ENCODE measurements at places on chromosomes 7 and 10. TPM values are rescaled to one million over a fixed set of nuclear protein-coding genes. Genes with fewer than 3 reads are reported as not detected.

The INMT gene
- total RNA-seq = 0.09 TPM

GRCh38 chr7:71220210-71220695 lies 88.3 kb downstream of the GALNT17 start:
- no peak for DNase-seq

- DNase-seq = no peak
Measured at GRCh38 chr10:11208908-11209829, 191.5 kb downstream of the CELF2 start.

The EPO gene
- total RNA-seq = not detected

- peak; percentile 53 for DNase-seq
Measured at GRCh38 chr7:80614851-80615271, 23.6 kb upstream of the CD36 start.

- no peak for DNase-seq
Measured at GRCh38 chr10:76733441-76733936, 904.1 kb downstream of the KCNMA1 start.

GRCh38 chr10:30697806-30698205 lies 68.3 kb upstream of the LYZL2 start:
- DNase-seq = no peak

GRCh38 chr7:148434181-148434757 lies 156.3 kb upstream of the C7orf33 start:
- no peak for DNase-seq

DNA sequence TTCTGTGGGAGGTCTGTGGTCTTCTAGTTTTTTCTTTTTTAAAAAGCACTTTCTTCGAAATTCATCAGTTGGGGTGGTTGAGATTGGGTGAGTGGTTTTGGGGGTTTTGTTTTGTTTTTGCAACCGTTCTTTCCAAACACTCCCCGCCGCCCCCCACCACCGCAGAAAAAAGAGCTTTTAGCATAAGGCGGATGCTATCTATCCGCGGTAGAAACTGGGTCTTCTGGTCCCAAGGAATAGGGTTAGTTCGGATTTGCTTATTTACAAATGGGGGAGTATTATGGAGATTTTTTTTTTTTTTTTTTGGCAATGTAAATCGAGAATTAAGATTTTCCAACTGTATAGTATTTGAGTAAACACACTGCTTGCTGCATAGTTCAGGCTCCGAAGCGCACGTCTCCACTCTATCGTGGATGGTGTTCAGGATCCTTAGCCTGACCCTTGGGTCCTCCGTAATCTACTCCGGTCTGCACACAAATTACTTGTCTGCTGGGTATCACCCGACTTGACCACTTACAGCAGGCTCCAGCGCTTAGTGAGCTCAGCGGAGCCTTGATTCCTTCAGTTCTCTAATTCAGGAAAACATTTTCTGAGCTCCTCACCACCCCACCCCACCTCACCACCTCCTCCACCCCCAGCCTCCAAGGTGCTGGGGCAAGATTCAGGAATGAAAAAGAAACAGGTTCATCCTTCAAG lies 757 bp upstream of the NRCAM start:
- DNase-seq = no peak

DNA sequence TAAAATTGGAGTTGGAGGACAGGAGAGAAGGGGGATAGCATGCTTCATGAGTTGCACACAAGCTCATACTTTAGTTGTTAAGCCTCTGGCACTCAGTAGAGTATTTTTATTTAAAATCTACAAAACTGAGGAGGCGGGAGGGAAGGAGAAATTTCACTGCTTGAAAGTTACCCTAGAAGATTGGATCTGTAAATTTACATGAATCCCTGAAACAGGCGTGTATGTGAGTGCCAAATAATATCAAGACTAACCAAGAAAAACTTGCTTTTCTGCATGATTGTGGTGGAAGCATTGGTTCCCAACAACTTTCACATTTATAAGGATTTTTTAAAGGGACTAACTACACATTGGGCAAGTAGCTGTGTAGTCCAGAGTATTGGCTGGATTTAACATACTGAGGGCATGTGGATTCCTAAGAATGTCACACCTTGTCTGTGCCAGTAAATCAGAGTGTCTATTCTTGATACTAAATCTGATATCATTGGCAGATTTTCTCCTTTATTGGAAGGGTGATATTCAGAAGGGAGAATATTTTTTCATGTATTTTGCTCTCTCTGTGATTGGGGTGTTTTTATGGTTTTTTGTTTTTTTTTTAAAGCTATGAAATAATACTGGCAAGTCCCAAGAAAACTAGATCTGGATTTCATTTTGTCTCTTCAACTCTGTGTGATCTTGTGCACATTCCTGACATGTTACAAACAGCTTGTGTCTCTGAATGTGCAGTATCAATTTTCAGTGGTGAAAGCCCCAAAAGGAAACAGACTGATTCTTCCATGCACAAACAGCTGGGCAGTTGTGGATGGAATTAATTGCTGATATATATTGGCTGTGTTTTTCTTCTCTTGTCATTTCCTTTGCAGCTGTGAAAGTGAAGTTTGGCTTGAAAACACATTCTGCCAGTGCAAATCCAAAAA lies 67.2 kb downstream of the ADD3 start:
- peak; percentile 80 for DNase-seq

The FOXP2 gene
- total RNA-seq = 3.3 TPM

GRCh38 chr10:12214093-12214492 lies 18.1 kb downstream of the CDC123 start:
- DNase-seq = no peak

- no peak for DNase-seq
Measured at GRCh38 chr7:129719980-129720732, 108.6 kb downstream of the NRF1 start.

GRCh38 chr10:44725404-44725803 lies 185.7 kb upstream of the TMEM72 start:
- peak; percentile 46 for DNase-seq

- no peak for DNase-seq
Measured at GRCh38 chr7:74579800-74580685, 77.5 kb upstream of the GTF2I start.

DNA sequence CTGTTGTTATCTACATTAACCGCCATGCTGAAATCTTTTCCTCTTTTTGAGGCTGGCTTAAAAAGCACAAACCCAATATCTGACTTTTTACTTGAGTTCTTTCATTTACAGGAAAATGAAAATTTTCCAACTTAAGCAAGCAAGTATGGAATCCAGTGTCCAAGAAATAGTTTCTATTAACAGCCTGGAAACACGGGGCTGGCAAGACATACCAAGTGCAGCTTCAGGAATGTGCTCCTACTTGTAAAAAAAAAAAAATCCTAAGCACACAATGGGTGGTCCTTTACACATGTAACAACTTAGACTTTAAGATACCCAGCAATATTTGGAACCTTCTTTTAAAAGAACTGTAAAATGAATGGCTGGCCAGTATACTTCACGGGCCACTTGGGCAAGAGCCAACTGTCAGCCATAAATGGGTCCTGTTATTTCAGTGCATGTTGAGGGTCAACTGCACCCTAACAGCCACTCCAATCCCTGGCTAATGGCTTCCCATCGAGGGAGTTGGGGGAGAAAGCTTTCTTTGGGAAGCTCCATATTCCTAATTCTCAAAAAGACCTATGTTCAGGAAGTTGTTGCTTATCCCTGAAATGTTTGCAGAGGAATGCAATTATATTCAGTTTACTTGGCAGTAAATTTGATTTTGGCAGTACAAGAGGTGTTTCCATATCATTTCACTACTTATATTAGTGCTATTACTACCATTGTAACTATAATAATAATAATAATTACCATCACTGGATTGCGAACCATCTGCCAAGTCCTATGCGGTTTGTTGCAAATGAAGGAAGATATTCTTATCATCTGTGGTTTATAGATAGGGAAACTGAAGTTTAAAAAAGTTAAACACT lies 236.4 kb upstream of the TMEM72 start:
- DNase-seq = peak; percentile 45

GRCh38 chr10:78321000-78321399 lies 287.3 kb downstream of the RPS24 start:
- DNase-seq = no peak

DNA sequence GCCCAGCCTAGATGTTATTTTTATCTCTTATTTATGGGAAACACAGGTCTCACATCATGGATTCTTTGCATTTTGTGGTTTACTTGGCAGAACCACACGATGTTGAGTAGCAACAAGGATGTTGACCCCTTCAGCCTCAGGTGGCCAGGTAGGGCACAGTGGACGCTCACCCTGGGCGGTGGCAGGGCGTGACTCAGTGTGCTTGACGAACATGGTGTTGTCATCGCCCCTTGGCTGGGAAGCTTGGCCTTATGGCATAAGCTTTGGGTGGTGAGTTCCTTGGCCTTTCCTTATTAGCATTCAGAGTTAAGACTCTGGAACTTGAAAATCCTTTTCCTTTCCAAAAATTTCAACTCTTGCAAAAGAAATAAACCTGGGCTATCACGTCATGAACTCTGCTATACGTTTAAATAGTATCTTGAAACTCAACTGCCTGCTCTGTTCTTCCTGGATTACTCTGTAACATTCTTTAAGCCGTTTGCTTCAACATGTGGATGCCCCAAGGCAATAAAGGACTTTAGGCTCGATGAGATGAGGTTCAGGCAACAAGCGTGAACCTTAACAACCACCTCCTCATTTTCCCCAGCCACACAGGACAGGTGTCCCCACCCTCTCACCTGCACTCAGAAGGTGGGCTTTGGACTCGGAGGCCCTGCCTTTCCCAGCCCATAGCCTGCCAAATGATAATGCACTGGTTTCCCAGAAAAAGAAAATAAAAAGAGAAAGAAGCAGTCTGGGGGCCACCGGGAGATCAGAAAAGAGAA lies 22.5 kb upstream of the ECHDC3 start:
- DNase-seq = no peak

- DNase-seq = peak; percentile 44
Measured at GRCh38 chr7:108455998-108456677, at the start of gene NRCAM. Gene NRCAM (minus strand): TSS chr7:108456436. CDS start chr7:108240064, 216,372 bp downstream.

- no peak for DNase-seq
Measured at GRCh38 chr10:58465629-58466028, 47.0 kb upstream of the BICC1 start.

DNA sequence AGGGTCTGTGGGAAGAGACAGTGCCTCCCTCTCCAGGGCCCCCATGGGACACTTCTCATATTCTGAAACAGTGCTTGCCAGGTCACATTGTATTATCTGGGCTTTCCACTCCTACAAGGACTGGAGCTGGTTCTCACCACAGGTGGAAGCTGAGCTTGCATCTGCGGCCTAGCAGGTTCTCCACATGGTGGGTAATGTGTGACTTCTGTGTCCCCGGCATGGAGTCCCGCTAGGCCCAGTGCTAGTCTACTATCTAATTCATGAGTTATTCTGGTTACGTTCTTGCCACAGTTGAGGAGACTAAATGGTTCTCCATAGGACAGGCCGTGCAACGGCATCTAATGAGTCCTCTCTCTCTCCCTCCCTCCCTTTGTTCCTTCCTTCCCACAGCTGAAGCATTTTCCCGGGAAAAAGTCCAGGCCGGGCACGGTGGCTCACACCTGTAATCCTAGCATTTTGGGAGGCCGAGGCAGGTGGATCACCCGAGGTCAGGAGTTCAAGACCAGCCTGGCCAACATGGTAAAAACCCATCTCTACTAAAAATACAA lies 27.7 kb downstream of the PRLHR start:
- no peak for DNase-seq

- DNase-seq = no peak
Measured at GRCh38 chr10:6516281-6516928, 63.7 kb downstream of the PRKCQ start.

The HABP2 gene
- not detected for total RNA-seq

GRCh38 chr10:4637657-4638056 lies 188.3 kb upstream of the AKR1E2 start:
- DNase-seq = no peak

DNA sequence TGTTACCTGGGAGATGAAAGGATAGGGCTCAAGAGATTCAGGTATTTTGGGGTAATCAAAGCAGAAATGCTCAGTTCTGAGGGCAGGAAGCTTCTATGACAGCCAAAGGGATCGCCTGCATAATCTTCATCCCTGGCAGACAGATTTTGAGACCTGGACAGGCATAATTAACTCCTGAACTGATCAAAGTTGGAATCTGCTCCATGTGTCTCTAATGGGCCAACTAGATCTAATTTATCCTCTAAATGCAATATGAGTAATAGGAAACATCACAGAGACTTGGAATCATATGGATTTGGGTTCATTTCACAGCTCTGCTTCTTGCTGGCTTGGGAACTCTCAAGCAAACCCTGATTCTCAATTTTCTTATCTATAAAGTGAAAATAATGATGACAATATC lies 41.2 kb upstream of the EPHB6 start:
- no peak for DNase-seq

GRCh38 chr10:132945125-132945893 lies 2.9 kb upstream of the CFAP46 start:
- DNase-seq = no peak

GRCh38 chr10:51881213-51881612 lies 181.8 kb upstream of the CSTF2T start:
- no peak for DNase-seq

The HDAC9 gene
- 27.6 TPM for total RNA-seq

GRCh38 chr10:78852466-78853240 lies 216.1 kb upstream of the ZMIZ1 start:
- DNase-seq = no peak

The NODAL gene
- total RNA-seq = 0.43 TPM

DNA sequence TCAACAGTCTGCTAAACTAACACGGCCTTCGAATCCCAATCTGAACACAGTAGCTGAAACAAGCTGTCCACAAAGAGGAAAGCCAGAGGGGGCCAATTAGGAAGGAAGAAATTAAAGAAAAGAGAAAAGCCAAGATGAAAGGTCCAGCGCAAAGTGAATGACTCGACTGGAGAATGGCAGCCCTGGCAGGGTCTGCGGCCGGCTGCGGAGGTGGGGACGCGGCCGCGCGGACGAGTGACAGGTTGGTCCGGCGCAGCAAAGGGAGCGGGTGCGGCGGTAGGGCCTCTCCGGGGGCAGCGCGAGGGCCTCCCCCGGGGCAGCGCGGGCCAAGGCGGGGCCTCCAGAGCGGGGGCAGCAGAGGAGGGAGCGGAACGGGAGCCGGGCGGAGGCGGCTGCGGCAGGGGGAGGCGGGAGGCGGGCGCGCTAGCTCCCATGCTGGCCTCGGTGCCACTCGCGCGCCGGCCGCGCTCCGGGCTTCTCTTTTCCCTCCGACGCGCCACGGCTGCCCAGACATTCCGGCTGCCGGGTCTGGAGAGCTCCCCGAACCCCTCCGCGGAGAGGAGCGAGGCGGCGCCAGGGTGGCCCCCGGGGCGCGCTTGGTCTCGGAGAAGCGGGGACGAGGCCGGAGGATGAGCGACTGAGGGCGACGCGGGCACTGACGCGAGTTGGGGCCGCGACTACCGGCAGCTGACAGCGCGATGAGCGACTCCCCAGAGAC lies at the start of gene VWC2:
Gene VWC2 (plus strand): TSS at position 421 of the 718 bp plus-strand sequence. CDS start 1,798 bp downstream, outside the sequence.
- DNase-seq = no peak

Data from astrocyte (in vitro differentiated cells and primary cell).